ENCODE measurements at places on chromosomes 3 and 15.

DNA sequence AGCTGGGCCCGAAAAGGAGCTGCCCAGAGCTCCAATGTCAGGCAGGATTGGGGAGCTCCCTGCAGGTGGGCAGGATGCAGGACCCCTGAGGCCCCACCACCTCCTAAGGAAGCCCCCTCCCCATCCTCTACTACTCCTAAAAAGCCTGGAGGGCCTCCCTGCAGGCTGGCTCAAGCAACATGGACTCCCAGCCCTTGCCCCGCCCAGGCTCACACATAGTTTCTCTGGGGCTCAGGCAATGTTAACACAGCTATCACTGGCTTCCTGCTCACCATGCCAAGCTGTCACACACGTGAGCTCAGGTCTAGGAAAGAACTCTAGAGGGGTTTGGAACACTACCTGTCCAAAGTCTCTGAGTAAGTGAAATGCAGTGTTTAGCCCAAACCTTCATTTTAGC, 65.4 kb upstream of the ZNF148 start:
- DNase-seq: no peak

GRCh38 chr3:99357131-99357530, 281.3 kb upstream of the COL8A1 start:
- DNase-seq: no peak

DNA sequence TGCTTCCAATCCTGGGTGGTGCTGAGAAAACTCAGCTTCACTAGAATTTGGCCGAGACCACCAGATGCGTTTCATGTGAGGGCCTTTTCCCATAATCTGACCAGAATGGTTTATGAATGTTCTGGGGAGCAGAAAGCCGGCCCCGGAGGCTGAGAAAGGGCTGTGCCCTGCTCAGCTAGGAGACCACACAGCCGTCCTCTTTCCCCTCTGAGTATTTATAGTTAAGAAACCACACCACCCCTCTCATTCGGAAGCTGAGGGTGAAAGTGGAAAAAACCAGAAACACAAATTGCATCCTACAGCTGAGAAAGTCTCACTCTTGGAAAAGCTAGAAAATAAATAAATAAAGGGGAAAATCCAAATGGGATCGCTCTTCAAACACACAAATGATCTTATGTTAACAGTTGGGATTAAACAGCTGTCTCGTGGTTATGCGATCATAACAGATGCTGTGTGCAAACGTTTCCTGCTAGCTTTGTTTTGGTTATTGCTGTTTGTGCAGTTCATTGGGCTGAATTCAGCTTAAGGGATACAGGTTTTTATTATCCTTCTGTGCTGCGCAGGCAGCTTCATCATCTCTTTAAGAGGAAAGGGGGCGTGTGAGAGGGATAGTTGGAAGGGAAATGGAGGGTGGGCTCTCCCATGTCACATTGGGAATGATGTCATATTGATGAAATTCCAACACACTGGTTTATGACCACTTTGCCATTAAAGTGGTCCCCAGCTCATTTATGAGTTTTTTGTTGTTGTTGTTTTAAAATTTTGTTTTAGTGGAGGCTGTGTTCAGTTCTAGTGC, 1026.2 kb upstream of the NR2F2 start:
- DNase-seq: peak; percentile 53

DNA sequence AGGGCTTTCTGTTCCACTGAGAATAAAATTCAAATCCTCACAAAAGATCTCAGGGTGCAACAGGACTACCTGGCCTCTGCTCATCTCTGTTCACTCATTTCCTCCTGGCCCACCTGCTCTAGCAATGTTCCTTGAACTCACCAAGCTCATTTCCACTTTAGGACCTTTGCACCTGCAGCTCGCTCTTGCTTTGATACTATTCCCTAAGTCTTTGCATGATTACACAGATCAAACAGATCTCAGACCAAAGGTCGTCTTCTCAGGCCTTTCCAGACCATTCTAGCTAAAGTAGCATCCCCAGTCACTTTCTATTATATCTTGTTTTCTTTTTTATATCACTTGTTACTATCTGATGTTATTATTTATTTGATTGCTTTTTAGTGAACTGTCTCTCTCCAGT, 54.7 kb downstream of the B3GNT5 start:
- DNase-seq: no peak

DNA sequence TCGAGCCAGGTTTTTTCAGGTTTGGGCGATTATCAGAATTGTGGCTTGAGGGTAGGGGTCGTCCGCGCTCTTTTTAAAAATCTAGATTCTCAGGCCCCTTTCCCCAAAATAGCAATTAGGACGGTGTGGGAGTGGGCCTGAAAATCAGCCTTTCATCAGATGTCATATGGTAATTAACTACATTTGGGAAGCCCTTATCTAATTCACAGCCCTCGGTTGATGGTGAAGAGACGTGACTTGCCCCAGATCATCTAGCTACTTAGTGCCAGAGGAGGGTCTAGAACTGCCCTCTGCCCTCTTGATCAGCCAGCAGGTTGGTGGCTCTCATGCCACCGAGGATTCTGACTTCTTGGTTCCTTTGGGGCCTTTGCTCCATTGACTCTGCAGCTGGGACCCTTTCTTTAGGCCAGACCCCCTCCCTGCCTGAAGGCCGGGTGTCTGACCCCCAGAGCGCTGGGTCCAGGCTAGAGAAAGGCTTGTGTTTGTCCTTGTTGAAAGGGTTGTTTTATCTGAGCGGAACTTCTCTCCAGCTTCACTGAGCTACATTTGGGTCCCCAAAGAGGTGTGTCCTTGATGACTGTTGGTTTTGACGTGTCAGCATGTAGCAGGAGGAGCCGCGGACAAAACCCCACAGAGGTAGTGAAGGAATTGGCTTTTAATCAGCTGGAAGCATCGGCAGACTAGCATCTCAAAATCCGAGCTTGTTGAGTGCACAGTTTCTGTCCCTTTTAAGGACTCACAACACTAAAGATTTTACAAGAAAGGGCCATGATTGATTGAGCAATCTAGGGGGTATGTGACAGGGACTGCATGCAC, 857 bp downstream of the AEN start:
- peak; percentile 38 for DNase-seq

GRCh38 chr3:9732080-9732739, 675 bp downstream of the BRPF1 start:
- no peak for DNase-seq

DNA sequence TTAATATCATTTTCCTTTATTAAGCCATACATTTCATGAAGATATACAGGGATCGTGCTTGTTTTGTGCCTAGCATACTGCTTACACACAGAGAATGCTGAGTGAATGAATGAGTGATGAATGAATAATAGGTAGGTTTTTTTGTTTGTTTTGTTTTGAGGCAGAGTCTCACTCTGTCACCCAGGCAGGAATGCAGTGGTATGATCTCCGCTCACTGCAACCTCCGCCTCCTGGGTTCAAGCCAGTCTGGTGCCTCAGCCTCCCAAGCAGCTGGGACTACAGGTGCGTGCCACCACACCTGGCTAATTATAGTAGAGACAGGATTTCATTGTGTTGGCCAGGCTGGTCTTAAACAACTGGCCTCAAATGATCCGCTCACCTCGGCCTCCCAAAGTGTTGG, 400.0 kb downstream of the ROBO1 start:
- no peak for DNase-seq

DNA sequence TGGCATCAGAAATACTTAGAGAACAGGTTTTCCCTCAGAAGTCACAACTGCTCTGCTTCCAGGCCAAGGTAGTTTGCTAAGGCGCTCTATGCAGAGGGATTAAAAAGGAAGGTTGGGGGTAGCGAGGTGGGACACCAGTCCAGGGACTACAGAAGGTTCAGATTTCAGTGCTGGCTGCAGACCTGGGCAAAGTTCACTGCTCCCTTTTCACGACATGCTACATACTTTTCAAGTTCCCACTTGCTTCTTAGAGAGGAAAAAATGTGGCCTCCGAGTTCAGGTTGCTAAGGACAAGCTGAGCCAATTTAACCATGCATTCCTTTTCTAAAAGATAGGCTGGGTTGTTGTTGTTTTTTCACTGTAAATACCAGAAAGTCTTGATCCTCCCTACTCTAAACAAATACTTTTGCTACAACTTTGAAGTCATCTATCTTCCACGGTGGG, 158.6 kb upstream of the NR2F2 start:
- DNase-seq: no peak

Data from stromal cell of bone marrow (primary cell).